ENCODE measurements at places on chromosomes 1 and 21.

DNA sequence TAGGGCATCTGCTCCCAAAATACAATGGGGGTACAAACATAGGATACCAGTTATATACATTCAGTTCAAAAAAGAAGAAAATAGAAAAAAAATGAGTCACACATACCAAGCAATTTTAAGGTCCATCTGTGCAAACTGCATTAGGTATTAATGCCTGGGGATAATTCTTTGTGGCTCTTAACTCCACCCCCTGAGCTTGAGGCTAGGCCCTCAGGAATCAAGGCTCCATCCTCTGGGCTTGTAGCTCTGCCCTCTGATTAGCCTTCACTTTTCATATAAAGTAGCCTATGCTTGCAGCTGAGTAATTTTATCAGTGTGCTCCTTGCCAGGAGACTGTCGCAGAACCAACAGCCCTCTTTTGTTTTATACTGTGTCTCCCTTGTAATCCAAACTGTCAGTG, 69.9 kb upstream of the BACE2 start:
- no peak for DNase-seq

DNA sequence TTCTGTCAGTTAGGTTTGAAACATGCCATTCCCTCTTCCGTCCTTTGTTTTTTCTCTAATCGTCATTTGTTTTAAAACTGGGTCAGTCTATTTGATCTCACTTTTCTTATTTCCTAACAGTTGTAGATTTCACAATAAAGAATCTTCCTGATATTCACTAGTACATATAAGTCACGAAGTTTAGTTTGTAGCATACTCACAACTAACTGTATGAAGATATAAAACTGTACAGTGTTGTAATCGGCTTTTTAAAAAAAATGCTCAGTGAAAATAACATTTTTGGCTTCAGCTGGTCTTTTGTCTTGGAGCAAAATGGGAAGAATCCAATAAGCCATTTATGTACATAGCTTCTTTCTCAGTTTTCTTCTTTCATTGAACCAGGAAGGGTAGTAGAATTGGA, 78.3 kb downstream of the NCAM2 start:
- DNase-seq, result no peak

- no peak for DNase-seq
Observed at GRCh38 chr1:65471213-65471833, 50.9 kb downstream of the LEPR start.

DNA sequence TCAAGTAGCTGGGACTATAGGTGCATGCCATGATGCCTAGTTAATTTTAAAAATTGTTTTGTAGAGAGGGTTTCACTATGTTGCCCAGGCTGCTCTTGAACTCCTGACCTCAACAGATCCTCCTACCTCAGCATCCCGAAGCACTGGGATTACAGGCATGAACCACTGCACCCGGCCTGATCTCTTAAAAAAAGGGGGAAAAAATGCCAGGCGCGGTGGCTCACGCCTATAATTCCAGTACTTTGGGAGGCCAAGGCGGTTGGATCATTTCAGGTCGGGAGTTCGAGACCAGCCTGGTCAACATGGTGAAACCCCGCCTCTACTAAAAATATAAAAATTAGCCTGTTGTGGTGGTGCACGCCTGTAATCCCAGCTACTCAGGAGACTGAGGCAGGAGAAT, 13.2 kb downstream of the AVPR1B start:
- DNase-seq, result no peak

- no peak for DNase-seq
Observed at GRCh38 chr1:225482421-225482950, 54.6 kb upstream of the LBR start.

GRCh38 chr1:87358219-87358618, 29.5 kb downstream of the LMO4 start:
- DNase-seq, result no peak

All from CD4-positive, alpha-beta T cell treated with Interferon gamma for 1 hour (primary cell).